ENCODE measurements at places on chromosomes 13 and 19.

DNA sequence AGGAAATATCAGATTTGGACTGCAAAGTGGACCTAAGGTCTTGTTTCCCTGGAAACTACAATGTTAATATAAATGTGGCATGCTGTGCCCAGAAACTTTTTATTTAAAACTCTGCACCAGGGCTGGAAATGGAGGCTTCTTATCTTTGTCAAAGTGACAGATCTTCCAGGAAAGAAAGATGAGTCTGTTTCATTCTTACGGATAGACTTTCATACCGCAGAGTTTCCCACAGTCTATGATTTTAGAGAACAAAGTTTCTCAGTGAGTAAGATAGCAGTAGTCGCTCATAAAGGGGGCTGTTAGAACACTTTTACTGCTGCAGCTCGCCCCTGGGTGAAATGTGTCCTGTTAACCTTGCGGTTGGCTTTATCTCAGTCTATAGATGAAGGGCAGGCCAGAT lies 6.7 kb downstream of the CLEC11A start:
- H3K4me1 ChIP-seq: no peaks in the 10 kb centered on the region
- no peak for DNase-seq
- no peak overlapping the region for H3K27ac ChIP-seq
- H3K27me3 ChIP-seq: peaks cover 9% of the 10 kb centered on the region
- no peaks in the 10 kb centered on the region for H3K36me3 ChIP-seq
- H3K4me3 ChIP-seq: no peak overlapping the region

- H3K36me3 ChIP-seq: peaks cover 3% of the 10 kb centered on the region
- no peak for DNase-seq
- no peak overlapping the region for H3K4me3 ChIP-seq
- H3K27me3 ChIP-seq: no peaks in the 10 kb centered on the region
- peaks cover 14% of the 10 kb centered on the region for H3K4me1 ChIP-seq
- peak overlapping the region; percentile 59 for H3K27ac ChIP-seq
Observed at GRCh38 chr13:33172911-33173310, 112.6 kb downstream of the STARD13 start.

- peaks cover 8% of the 10 kb centered on the region for H3K27me3 ChIP-seq
- H3K4me1 ChIP-seq: peaks cover 4% of the 10 kb centered on the region
- no peak overlapping the region for H3K27ac ChIP-seq
- no peak for DNase-seq
- H3K36me3 ChIP-seq: peaks cover 50% of the 10 kb centered on the region
Observed at GRCh38 chr19:58350871-58351557, 2.3 kb downstream of the A1BG start.

- H3K27ac ChIP-seq: no peak overlapping the region
- no peak for DNase-seq
- no peaks in the 10 kb centered on the region for H3K36me3 ChIP-seq
- H3K4me3 ChIP-seq: no peak overlapping the region
- H3K27me3 ChIP-seq: no peaks in the 10 kb centered on the region
Observed at GRCh38 chr13:48866249-48866648, 109.5 kb upstream of the FNDC3A start.

DNA sequence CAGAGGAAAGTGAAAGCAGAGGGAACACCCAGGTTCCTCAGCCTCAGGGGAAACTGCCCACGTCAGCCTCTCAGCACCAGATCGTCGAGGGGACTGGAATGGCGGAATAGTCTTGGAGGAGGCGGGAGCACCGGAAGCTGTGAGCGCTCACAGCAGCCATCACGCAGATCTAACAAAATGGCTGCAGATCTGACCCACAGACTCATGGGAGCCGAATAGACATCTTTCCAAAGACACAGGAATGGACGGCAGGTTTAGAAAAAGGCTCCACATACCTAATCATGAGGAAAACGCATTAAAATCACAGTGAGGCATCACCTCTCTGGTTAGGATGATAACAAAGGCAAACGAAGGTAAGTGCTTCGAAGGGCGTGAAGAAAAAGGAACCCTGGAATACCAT lies 11.8 kb upstream of the LILRA2 start:
- no peaks in the 10 kb centered on the region for H3K27me3 ChIP-seq
- H3K4me3 ChIP-seq: no peak overlapping the region
- no peaks in the 10 kb centered on the region for H3K36me3 ChIP-seq
- no peak for DNase-seq
- H3K4me1 ChIP-seq: no peaks in the 10 kb centered on the region

DNA sequence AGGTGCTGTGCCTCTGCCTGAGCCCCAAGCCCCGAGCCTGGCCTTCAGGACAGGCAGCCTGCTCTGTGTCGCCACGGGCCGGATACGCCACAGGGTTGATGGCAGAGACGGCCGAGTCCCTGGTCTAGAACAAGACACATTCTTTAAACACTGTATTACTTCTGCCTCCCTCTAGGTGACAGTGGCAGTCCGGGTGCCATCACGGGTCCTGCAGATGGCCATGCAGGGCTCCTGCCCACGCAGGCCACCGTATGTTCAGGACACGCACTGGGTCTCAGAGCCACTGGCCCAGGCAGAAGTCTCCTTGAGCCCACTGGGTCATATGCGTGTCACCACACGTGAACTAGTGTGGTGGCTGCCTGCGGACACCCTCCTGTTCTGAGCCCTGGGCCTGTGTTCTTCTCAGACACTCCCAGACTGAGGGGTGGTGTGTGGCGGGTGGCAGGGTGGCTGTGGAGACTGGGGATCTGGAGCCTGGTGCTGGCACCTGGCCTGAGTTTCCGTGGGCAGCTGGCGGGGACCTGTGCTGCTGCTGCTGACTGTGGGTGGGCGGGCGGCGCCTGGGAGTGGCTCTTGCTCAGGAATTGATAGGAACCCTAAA lies 4.4 kb downstream of the PLEKHJ1 start:
- H3K27ac ChIP-seq: no peak overlapping the region
- H3K4me3 ChIP-seq: no peak overlapping the region
- DNase-seq: no peak
- peaks cover 63% of the 10 kb centered on the region for H3K36me3 ChIP-seq
- H3K4me1 ChIP-seq: peaks cover 28% of the 10 kb centered on the region

GRCh38 chr13:110687736-110688135 lies 18.2 kb downstream of the CARS2 start:
- H3K27ac ChIP-seq: no peak overlapping the region
- H3K4me1 ChIP-seq: peaks cover 8% of the 10 kb centered on the region
- no peaks in the 10 kb centered on the region for H3K27me3 ChIP-seq
- H3K4me3 ChIP-seq: no peak overlapping the region

GRCh38 chr13:30446126-30446500 lies 19.6 kb downstream of the HMGB1 start:
- H3K27me3 ChIP-seq: no peaks in the 10 kb centered on the region
- no peaks in the 10 kb centered on the region for H3K36me3 ChIP-seq
- peak overlapping the region; percentile 95 for H3K27ac ChIP-seq
- peaks cover 12% of the 10 kb centered on the region for H3K4me1 ChIP-seq
- no peak for DNase-seq
- peak overlapping the region; percentile 29 for H3K4me3 ChIP-seq

GRCh38 chr13:112247471-112248405 lies 128.4 kb upstream of the SPACA7 start:
- DNase-seq: no peak
- no peak overlapping the region for H3K27ac ChIP-seq
- H3K4me3 ChIP-seq: no peak overlapping the region
- H3K36me3 ChIP-seq: no peaks in the 10 kb centered on the region

GRCh38 chr13:44805585-44805984 lies 183.7 kb downstream of the NUFIP1 start:
- DNase-seq: no peak
- H3K4me3 ChIP-seq: no peak overlapping the region

GRCh38 chr19:13937479-13938300 lies 527 bp downstream of the PODNL1 start:
- no peak overlapping the region for H3K27ac ChIP-seq
- DNase-seq: no peak
- peaks cover 4% of the 10 kb centered on the region for H3K27me3 ChIP-seq
- peak overlapping the region; percentile 23 for H3K4me3 ChIP-seq

DNA sequence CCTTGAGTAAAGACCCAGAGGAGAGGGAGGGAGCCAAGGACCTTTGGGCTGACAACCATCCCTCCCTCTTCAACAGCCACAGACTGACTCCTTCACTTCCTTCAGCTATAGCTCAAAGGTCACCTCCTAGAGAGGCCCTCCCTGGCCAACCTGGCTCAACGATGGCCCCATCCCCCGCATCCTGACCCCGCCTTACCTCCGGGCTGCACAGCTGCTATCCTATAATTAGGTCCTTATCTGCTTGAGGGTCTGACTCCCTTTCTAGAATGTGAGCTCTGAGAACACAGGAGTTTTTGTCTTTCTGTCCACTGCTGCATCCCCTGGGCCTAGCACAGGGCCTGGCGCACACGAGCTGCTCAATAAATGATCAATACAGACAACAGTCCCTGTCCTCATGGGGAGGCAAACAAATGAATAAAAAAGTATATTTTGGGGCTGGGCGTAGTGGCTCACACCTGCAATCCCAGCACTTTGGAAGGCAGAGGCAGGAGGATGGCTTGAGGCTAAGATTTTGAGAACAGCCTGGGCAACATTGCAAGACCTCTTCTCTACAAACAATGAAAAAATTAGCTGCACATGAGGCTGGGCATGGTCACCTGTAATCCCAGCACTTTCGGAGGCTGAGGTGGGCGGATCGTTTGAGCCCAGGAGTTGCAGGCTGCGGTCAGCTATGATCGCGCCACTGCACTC lies 6.6 kb upstream of the LGALS4 start:
- peaks cover 39% of the 10 kb centered on the region for H3K36me3 ChIP-seq
- H3K4me1 ChIP-seq: peaks cover 3% of the 10 kb centered on the region
- no peaks in the 10 kb centered on the region for H3K27me3 ChIP-seq
- DNase-seq: no peak

DNA sequence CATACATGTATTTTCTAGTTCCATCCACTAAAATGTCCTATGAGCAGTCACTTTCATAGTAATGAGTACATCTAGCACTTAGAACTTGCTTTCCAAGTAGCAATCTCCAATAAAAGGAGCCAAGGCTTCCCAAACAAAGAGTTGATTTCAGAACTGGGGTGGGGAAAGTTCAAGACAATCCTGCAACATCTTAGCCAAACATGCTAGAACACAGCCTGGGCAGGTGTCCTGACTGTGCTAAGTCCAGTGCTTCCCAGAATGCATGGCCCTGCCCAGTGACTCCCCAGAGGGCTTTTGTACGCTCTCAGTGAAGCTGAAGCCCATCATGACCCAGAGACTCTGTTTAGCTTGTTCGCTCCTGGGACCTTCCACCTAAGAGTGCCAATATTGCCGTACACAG lies 106.7 kb upstream of the UBAC2 start:
- no peak for DNase-seq
- H3K27me3 ChIP-seq: peaks cover 5% of the 10 kb centered on the region
- no peak overlapping the region for H3K27ac ChIP-seq
- H3K4me3 ChIP-seq: no peak overlapping the region
- no peaks in the 10 kb centered on the region for H3K36me3 ChIP-seq

DNA sequence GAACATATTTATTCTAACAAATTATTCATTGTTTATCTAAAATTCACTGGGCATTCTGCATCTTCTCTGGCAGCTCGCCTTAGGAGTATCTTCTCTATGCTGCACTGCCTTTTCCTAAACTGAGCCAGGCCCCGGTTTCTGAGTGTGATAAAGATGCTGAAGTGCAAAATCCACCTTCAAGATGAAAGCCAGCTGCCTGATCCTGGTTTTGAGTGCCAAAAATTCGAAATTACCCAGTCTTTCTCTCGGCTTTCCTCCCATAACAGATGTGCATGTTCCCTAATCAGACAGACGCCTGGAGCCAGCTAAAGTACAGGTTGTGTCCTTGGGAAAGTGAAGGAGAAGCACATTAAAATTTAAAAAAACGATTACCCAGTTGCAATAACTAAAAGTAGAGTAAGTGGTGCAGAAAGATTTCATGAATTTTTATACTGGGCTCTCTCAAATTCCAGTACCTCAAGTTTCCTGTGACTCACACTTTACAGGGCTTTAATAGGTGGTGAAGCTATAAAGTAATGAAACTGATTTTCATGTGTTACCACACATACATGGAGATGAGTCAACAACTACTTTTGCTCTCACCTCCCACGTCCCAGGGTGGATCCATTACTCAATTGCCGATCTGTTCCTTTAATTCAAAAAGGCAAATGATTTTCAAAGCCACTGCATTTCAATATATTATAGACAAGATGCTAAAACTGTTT lies 65.0 kb upstream of the GTF2F2 start:
- no peaks in the 10 kb centered on the region for H3K27me3 ChIP-seq
- H3K4me3 ChIP-seq: peak overlapping the region; percentile 60
- peak; percentile 77 for DNase-seq

GRCh38 chr19:48433337-48433736 lies 12.4 kb upstream of the GRWD1 start:
- no peak for DNase-seq
- no peak overlapping the region for H3K27ac ChIP-seq
- H3K4me3 ChIP-seq: no peak overlapping the region
- H3K4me1 ChIP-seq: no peaks in the 10 kb centered on the region
- H3K27me3 ChIP-seq: no peaks in the 10 kb centered on the region

- H3K27me3 ChIP-seq: no peaks in the 10 kb centered on the region
- H3K36me3 ChIP-seq: no peaks in the 10 kb centered on the region
- peaks cover 3% of the 10 kb centered on the region for H3K4me1 ChIP-seq
- H3K27ac ChIP-seq: no peak overlapping the region
Observed at GRCh38 chr13:22278336-22278929, 607.6 kb downstream of the FGF9 start.

- DNase-seq: no peak
- no peaks in the 10 kb centered on the region for H3K36me3 ChIP-seq
- H3K4me3 ChIP-seq: no peak overlapping the region
- H3K27me3 ChIP-seq: no peaks in the 10 kb centered on the region
Observed at GRCh38 chr13:78198821-78199220, 280.2 kb upstream of the EDNRB start.

DNA sequence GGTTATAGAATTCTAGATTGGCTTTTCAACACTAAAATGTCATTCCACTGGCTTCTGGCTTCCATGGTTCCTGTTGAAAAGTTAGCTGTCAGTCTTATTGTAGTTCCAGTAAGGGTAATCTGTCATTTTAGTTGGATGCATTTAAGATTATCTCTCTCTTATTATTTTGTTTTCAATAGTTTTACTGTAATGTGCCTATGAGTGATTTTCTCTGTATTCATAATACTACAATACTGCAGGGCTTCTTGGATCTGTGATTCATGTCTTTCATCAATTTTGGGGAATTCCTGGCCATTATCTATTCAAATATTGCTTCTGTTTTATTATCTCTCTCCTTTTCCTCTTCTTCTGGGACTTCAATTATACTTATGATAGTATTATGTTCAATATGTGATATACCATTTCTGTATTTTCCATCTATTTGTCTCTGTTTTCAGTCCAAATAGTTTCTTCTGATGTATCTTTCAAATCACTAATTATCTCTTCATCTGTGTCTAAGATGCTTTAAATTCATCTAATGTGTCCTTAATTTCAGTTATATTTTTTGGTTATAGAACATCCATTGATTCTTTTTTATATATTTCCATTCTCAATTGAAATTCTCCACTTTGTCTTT lies 101.5 kb downstream of the KCTD15 start:
- no peak for DNase-seq
- no peaks in the 10 kb centered on the region for H3K36me3 ChIP-seq
- H3K27me3 ChIP-seq: no peaks in the 10 kb centered on the region
- no peaks in the 10 kb centered on the region for H3K4me1 ChIP-seq

DNA sequence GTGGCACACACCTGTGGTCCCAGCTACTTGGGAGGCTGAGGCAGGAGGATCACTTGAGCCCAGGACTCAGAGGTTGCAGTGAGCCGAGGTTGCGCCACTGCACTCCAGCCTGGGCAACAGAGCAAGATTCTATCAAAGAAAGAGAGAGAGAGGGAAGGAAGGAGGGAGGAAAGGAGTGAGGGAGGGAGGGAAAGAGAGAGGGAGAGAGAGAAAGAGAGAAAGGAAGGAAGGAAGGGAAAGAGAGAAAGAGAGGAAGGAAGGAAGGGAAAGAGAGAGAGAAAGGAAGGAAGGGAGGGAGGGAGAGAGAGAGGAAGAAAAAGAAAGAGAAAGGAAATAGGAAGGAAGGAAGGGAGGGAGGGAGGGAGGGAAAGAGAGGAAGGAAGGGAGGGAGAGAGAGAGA lies 12.4 kb downstream of the NRTN start:
- no peak overlapping the region for H3K27ac ChIP-seq
- peaks cover 32% of the 10 kb centered on the region for H3K27me3 ChIP-seq
- H3K4me3 ChIP-seq: no peak overlapping the region
- DNase-seq: no peak
- peaks cover 2% of the 10 kb centered on the region for H3K4me1 ChIP-seq

Data from mesenchymal stem cell (in vitro differentiated cells and primary cell).